ENCODE measurements at places on chromosomes 16 and 17.

- no peak for DNase-seq
Observed at GRCh38 chr17:15364615-15365014, 23.2 kb upstream of the TEKT3 start.

GRCh38 chr17:55549140-55549539, 37.9 kb upstream of the SMIM36 start:
- DNase-seq: no peak

DNA sequence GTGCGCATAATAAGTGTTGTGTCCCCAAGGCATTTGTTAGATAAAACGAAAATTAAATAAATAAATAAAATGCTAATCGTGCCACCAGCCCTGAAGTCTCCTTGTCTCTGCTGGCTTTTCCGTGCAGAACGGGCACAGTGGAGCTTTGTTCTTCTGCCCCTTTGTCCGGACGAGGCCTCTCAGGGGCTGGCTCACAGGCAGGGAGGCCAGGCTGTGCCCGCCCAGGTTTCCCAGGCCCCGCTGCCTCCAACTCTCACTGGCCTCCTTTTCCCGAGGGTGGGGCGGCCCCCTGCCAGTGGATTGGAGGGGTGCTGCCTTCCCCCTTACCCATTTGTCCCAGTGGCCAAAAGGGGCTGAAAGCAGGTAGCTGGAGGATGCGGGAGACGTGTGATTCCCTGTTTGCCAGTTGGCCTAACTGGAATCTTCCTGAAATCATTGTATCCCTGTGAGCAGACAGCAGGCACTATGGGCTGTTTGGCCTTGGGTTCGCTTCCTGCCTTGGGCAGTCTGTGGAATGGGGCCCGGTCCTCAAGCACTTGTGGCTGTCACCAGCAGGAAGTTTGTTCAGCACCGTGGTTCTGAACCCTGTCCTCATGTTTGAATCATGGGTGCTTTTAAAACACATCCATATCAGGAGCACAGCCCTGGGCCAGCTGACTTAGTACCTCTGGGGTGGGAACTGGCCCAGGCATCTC, 64.4 kb downstream of the KSR1 start:
- DNase-seq: no peak

DNA sequence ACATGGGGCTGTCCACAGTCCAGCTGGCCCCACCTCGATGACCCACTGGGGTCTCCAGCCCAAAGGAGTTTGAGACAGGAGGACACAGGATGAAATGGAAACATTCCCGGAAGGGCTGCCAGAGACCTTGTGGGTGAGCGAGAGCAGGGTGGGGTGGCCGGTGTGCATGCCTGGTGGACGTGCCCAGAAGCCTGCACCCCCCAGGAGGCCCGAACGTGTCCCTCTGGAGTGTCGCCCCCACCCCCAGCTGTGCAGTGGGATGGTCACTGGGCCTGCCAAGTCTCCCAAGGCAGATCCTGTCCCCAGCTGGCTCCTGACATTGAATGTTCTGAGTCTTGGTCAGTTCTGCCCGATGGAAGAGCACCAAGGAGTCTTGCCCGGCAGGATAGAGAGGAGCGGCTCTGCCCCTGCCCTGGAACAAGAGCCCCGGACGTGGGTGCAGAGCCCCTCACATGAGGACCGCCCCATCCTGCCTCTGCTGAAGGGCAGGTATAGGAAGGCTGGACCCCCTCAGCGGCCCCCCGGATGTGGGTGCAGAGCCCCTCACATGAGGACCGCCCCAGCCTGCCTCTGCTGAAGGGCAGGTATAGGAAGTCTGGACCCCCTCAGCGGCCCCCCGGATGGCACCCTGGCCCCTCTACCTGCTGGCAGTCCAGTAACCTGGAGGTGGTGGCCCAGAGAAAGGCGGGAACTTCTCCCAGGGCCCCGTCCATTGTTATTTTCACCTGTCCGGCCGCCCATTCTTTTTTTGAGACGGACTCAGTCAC, 3.1 kb upstream of the CAPN15 start:
- DNase-seq: no peak

DNA sequence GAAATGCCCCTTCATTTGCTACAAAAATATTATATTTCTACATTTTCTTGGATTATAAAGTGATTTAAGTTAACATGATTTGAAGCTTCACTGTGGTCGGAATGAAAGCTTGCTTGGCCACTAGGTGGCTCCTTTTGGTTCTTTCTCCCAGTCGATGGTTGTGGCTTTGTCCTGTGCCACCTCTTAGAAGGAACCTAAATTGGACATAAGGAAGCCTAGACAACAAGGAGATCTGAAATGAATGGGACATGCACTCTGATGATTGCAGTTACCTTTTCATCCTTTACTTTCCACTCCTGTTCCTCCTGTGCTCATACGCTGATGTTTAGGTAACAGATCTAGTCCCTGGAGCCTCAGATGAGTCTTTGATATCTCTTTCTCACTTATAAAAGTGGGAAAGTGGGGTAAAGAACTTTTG, 39.2 kb downstream of the FTO start:
- no peak for DNase-seq

GRCh38 chr16:51641191-51641765, 490.2 kb upstream of the SALL1 start:
- DNase-seq: no peak

- no peak for DNase-seq
Observed at GRCh38 chr16:87701078-87701460, 64.7 kb downstream of the KLHDC4 start.

DNA sequence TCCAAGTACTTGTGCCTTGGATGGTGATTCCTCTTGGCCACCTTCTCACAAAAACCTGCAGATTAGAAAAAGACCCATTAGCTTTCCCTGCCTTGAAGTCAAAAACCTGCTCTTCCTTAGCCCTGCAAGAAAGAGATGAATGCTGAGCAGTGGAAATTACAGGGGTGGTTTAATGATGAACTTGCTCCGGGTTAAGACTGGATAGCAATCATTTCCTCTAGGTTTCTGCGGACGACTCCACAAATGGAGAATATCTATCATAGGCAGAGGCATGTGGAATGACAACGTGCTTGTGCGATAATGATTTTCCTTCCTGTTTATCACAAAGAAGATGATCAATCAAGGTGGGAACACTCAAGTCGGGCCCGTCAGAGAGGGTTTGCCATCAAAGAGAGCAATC, 201.2 kb upstream of the ERCC4 start:
- no peak for DNase-seq
